ENCODE measurements at places on chromosomes 6 and 20.
A peak's percentile ranks its signal among the peaks of the same experiment; 100 is the strongest.

DNA sequence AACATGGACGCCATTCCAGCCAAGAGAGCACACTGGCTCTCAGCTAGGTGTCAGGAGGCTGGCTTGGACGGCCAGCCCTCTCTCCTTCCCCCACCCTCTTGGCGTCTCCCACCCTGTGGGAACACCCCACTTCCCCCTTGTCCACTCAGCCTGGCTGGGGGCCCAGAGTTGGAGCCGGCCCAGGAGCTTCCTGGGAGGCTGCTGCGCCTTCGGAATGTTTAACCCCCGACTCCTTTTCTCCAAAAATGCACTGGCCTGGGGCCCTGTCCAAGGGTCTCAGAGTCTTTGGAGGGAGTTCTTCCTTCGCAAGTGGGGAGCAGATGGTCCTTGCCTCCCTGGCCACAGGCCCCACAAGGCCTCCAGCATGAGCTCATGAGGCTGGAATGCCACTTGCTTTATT, 4.1 kb downstream of the ADAM33 start:
- DNase-seq = no peak

DNA sequence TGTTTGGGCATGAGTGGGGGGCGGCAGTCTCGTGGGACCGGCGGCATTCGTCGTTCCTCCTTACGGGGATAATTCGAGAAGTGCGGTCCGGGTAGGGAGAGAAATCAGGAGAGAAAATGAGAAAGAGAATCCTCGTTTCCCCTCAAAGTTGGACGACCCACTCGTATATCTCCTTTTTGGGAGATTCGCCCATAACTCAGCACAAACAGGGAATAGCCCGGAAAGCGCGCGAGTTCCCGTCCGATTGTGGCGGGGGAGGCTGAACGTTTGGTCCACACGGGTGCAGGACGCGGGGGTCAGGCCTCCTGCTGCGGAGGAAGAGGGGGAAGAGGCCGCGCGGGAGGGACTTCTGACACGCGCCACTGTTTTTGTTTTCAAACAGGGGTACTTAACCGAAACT, 42.4 kb downstream of the POPDC3 start:
- DNase-seq = no peak

DNA sequence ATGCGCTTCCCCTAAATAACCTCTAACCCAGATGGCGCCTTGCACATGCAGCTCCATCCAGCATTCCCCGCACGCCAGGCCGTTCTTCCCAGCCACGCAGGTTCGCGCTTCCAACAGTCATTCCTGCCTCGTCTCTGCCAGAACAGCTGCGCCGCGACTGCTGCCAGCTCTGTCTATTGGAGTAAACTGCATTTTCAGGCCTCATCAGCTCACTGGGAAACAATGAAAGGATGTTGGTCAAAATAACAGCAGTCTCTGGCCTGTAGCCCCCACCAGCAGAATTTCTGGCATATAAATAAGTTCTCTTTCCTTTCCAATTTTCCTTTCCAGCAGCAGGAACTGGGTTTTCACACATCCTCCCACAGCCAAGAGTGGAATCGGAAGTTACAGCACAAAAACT, 14.6 kb downstream of the NRSN1 start:
- DNase-seq = no peak

GRCh38 chr20:47379433-47380150, 23.1 kb upstream of the ZMYND8 start:
- DNase-seq = no peak

DNA sequence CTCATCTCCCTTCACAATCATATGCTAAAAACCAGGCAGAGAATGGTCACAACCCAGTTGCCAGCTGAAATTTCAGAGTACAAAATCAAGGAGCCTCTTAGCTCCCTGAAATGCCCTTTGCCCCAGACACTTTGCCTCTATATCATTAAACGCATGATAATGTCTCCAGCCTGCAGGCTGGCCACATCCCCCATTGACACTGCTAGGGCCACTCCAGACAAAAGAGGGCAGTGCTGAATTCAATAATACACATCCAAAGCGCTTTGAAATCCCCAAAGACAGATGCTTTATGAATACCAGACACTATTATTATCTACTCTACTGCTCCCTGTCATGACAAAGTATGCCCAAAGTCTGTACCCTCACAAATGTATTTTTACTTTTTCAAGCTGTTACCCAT, 348.3 kb upstream of the POU3F2 start:
- DNase-seq = no peak

DNA sequence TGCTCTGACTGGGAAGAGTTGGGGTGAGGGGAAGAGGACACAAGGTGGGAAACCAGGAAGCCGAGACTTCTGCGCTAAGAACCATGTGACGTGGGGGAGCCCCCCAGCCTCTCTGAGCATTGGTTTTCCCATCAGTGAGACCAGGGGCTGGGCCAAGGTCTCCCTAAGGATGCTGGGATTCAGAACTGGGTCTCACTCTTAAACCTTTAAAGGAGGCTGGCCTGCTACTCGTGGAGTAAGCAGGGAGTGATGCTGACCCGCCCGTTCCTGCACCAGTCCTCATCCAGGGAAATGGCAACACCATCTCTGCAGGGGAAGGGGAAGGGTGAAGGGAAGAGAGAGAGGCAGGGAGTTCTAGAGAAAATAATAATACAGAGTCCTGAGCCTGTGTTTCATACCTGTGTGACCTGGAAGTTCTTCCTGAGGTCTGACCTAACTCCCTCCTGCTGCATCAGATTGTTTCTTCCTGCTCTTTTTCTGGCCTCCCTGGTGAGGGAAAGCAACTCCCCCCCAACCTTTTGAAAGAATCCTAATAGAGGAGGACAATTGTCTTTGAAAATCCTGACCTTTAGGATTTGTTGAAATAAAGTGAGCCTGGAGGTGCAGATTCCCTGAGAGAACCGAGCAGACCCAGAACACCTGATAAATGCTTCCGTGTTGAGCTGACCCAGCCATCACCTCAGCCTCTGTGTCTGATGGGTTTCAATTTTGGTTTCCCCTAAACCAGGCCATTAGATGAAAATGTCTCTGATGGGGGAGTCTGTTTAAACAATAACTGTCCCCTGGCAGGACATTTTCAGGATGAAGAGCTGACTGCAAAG, 3.0 kb upstream of the GRM4 start:
- DNase-seq = no peak

- DNase-seq = peak; percentile 75
Observed at GRCh38 chr6:53746442-53747103, 48.2 kb upstream of the LRRC1 start.

DNA sequence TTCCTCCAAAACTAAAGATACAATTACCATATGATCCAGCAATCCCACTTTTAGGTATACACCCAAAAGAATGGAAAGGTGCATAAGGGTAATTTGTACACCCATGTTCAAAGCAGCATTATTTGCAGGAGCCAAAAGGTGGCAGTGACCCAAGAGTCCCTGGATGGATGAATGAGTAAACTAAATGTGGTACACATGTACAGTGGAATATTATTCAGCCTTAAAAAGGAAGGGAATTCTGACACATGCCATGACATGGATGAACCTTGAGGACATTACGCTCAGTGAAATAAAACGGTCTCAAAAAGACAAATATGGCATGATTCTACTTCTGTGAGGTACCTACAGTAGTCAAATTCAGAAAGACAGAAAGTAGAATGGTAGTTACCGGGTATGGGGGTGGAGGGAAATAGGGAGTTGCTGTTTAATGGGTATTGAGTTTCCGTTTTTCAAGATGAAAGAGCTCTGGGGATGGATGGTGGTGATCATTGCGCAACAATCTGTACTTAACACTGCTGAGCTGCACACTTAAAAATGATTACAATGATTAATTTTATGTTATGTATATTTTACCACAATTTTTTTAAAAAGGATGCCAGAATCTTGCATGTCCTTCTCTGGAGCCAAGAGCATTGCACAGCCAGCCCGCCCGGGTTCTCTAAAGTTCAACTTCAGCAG, 518.9 kb upstream of the JARID2 start:
- DNase-seq = no peak

DNA sequence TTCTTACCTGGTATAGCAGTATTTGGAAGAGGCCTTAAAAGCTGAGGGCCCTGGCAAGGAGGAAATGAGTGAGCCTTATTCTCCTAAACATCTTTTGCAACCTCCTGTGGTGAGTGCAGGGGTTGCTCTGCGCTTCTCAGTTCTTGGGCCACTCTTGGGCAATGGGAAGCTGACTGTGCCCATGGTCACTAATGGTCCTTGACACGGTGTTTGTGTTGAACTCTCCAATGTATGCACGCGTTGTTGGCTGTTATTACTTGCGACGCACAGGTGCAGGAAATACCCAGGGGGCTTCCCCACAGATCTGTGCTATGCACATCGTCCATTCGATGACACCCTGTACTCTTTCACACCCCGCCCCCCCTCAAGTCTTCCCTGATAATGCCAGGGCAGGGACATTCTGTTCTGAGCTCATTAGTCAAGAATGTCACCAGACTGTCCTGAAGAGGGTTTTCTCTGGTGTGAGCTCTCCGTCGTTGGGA, 79.7 kb downstream of the EDN1 start:
- DNase-seq = no peak

- no peak for DNase-seq
Observed at GRCh38 chr6:129923530-129924250, 62.6 kb upstream of the TMEM244 start.

DNA sequence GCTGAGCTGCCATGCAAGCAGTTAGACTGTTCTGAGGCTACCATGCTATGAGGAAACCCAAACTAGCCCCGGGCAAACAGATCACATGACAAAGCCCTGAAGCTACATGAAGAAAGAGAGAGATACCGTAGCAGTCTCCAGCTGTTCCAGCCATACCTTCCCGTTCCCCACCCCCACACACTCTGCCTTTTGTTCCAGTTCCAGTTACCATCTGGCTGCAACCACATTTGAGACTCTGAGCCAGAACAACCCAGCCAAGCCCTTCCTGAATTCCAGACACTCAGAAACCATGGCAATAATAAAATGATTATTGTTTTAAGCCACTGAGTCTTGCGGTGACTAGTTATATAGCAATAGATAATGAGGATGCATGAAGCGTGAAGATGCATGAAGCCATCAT, 28.3 kb downstream of the RIN2 start:
- DNase-seq = peak; percentile 51

GRCh38 chr20:64010711-64011237, 25.2 kb upstream of the C20orf204 start:
- no peak for DNase-seq

GRCh38 chr6:122770835-122771601, 8.5 kb upstream of the FABP7 start:
- no peak for DNase-seq

GRCh38 chr6:160312900-160313299, 35.3 kb upstream of the SLC22A3 start:
- DNase-seq = no peak

- no peak for DNase-seq
Observed at GRCh38 chr20:50519036-50519762, 9.0 kb downstream of the PTPN1 start.

DNA sequence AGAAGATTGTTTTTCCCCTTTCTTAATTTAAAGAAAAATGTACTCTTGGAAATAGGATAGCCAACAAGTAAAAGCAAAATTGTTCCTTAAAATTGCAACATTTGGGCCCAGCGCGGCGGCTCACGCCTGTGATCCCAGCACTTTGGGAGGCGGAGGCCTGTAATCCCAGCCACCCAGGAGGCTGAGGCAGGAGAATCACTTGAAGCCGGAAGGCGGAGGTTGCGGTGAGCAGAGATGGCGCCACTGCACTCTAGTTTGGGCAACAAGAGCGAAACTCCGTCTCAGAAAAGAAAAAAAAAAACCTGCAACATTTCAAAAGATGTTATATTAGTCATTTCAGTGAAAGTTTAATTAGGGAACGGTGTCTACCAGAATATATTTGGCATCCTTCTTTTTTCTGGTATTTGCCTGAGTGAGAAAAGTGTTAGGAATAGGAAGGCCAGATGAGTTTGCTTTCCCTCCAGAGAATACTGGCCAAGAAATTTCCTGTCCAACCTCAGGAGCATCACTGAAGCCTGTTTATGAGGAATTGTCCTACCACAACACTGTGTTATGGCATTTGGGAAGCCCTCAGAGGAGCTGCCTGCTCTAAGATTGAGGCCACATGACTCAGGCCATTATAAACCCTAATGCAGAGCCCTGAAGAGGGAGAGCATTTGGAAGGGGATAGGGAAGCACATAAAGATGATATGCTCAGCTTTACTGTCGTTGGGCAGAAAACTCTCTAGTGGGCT, 1.2 kb upstream of the GJA1 start:
- no peak for DNase-seq

DNA sequence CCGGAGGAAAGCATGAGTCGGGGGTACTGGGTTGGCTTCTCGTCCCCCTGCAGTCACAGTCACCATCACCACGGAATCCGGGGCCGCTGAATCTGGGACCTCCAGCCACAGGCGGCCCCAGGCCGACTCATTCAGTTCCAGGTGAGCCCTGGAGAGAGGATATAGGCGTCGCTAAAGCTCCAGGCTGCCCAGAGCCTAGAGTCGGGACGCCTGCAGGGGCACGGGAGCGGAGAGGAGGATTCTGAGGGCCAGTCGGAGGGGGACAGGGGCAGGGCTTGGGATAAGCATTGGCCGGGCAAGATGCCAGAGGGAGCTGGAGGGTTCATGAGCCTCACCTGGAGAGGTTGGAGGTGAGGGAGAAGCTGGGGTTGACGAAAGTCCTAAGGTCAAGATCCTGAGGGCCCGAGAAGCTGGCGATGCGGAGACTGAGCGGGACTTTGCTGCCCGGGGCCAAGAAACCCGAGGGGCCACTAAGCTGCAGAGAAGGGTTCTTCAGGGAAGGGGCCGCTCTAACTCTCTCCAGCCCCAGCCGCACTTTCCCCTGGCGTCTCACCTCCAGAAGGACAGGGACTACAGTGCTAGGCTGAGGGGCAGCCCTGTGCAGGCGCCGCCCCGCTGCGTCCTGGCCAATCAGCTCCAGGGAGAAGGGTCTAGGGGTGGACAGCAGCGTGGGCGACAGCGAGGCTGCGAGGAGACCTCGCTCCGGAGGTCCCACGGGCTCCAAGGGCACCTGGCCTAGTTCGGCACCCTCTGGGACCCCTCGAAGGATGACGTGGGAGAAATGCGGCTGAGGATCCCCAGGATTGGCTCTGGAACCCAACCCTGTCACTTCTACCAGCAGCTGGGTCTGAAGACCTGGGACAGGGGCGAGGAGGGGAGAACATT, 3.7 kb downstream of the SAPCD1 start:
- DNase-seq = no peak

DNA sequence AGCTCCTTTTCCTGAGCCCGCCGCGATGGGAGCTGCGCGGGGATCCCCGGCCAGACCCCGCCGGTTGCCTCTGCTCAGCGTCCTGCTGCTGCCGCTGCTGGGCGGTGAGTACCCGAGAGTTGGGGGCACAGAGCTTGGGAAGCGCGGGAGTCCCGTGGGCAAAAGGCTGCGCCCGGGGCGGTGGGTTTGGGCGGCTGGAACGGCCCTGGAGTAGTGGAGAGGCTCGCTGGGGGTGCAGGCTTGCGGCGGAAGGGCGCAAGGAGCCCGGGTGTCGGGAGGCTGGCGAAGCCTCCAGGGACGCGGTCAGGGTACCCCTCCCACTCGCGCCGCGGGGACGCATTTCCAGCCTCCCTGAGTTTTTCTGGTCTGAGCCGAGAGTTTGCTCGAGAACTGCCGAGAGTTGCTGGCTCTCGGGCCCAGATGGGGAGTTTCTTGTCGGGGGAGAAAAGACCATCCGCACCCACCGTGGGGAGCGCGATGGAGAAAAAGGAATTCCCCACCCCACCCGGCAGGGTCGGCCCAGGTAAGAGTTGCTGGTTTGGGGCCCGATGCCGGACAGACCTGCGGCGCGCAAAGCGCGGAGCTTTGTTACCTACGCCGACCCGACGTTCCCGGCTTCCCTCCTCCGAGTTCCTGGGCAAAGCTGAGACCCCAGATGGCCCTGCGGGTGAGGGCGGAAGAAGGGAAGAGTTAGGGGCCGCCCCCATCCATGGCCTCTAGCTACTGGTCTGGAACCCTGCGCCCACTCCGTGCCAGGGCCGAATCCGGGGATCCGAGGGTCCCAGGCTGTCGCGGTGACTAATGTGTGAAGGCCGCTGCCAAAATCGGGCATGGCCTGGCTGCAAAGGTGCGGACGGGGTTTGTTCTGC, 584 bp downstream of the PTK7 start:
- no peak for DNase-seq

- no peak for DNase-seq
Observed at GRCh38 chr20:47455133-47456040, 46.3 kb upstream of the NCOA3 start.

Measured in RWPE1 (cell line).